GM18507 (cell line): ENCODE measurements at places on chromosomes 1 and 21.

DNA sequence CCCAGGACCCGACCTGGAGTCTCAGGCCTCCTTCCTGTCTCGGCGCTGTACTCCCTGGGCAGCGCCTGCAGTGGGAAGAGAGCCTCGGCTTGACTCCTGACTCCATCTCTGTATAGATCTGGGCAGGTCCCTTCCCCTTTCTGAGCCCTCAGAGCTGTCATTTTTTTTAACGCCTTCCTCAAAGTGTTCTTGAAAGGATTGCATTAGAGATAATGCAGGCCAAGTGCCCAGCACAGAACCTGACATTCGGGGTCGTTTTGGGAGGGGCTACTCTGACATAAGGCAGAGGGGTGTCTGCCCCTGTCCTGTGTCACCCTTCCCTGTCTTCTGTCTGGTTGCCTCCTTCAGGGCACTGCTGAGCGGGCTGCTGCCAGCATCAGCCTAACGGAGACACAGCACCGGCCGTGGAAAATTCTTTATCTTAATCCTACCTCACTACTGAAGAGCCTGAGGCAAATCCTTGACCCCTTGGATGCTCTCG, 271.6 kb downstream of the TRABD2B start:
- DNase-seq: no peak

DNA sequence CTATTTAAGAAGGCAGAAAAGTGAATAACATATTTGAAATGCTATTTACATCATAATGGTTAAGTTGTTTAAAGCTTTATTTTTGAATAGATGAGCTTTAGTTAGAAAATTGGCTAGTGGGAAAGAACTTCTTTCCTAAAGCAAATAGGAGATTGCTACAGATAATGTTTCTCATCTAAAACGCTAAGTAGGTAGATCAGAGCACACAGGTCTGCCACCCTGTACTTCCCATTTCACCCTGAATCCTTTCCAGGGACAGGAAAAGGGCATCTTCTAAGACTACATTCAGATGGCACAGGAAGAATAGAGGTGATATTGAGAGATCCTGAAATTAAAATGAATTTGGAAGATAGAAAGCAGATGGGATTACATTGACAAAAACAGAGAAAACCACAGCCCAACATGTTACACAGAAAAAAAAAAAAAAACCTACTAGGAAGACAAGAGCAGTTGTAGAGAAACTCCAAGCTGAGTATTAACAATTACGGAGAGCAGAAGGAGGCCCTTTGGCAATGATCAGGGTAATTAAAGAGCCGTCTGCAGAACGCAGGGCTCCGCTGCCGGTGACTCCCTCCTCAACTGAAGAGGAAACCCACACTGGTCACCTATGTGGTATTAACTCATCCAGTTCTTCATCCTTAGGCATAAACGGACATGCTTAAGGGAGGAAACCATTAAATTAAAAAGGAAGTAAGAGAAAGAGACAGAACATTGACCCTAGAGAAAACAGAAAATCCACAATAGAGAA, 53.6 kb upstream of the MAP10 start:
- no peak for DNase-seq

DNA sequence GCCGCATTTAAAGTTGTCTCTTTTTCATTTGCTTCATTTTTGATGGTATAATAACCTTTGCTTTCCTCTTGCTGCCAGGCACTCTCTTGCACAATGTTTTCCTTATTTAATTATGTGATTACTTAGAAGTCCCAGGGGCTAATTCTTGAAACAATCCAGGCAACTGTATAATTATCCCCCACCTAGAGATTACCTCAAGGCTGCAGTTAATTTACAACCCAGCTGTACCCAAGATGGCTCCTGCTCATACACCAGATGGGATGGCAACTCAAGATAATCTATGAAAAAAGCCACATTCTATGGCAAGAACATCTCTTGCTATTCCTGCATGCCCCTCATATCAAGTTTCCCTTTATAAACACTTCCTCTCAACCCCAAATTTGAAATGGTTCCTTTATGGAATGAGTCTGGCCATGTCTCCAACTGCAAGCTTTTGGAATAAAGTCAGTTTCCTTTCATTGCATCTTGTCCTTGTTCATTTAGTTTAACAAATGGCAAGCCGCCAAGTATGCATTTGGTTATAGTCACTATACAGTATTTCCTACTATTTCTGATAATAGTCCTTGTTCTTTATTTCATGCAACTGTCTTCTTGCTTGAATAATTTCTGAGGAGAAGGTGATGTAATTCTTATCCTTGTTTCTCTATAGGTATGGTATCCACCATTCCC, 1042.6 kb downstream of the PLA2G4A start:
- no peak for DNase-seq

GRCh38 chr1:226751214-226751613, 12.1 kb upstream of the ITPKB start:
- DNase-seq: no peak

- DNase-seq: no peak
Measured at GRCh38 chr1:66938613-66939012, 13.8 kb downstream of the MIER1 start.

GRCh38 chr1:165383599-165384405, 27.3 kb upstream of the LMX1A start:
- no peak for DNase-seq

DNA sequence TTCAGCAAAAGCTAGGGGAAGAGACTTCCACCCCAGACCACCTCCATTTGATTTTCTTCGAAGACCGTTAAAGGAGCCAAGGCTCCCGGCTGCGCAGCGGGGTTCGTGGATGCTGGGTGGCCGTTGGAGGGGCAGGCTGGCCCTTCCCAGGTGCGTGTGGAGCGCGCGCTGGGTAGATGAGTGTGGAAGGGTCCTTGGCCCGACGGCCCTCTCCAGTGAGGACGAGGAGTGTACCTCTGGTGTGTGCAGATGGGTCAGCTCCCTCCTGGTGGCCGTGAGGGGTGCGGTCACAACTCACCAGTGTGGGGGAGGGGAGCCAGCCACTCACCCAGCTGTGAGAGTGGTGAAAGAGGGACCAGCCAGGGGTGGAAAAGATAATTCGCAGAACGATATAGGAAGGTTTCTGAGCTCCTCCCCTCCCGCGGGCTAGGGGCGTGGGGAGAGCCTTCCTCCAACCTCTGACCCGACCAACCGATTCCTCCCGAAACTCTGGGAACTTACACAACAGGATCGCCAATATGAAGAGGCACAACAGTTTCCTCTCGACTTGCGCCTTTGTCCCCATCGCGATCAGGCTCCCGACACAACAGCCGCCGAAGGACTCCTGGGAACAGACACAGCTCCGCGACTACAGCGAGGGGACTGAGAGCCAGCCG, at the start of gene F11R:
Gene F11R (minus strand): TSS at position 644 of the 656 bp plus-strand sequence. CDS start 79 bp downstream, at position 565.
- DNase-seq: no peak

GRCh38 chr1:15720861-15721260, 15.2 kb upstream of the SLC25A34 start:
- no peak for DNase-seq

- no peak for DNase-seq
Measured at GRCh38 chr1:170538687-170539086, 6.7 kb downstream of the GORAB start.
